Suprapubic skin (tissue), 4 donors: ENCODE measurements at places on chromosomes 4 and X. TPM values are rescaled to one million over a fixed set of nuclear protein-coding genes. Genes with fewer than 3 reads are reported as not detected.
A peak's percentile ranks its signal among the peaks of the same experiment; 100 is the strongest.

Gene TKTL1
- total RNA-seq = 0.24 TPM

Gene XKRX
- 33.9 TPM for total RNA-seq

Gene GAGE12F
- not detected for total RNA-seq

Gene PAGE2
- not detected for total RNA-seq

Gene AFM
- not detected for total RNA-seq

Gene WWC2
- 9.2 TPM for total RNA-seq

DNA sequence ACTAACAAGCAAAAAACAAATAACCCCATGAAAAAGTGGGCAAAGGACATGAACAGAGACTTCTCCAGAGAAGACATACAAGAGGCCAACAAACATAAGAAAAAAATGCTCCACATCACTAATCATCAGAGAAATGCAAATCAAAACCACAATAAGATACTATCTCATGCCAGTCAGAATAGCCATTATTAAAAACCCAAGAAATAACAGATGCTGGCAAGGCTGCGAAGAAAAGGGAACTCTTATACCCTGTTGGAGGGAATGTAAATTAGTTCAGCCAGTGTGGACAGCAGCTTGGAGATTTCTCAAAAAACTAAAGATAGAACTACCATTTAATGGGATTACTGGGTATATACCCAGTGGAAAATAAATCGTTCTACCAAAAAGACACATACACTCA, 79.6 kb downstream of the MAPK10 start:
- no peak for DNase-seq

DNA sequence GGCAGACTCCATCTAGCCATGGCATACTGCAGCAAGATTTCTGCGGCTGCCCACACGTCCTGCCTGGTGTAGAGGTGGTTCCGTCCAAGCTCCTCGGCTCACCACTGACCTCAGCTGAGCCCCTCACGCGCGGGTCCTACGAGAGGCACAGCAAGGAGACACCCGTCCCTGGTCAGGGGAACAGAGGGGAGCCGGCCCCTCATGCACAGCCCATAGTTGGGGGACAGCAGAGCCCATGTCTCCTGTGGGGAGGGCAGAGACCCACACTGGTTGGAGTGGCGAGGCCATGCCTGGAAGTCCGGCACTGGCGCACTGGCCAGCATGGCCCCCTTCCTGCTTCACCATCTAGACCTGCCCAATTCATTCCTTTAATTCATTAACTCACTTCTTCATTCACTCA, 80.8 kb downstream of the HTRA3 start:
- DNase-seq = peak; percentile 65

DNA sequence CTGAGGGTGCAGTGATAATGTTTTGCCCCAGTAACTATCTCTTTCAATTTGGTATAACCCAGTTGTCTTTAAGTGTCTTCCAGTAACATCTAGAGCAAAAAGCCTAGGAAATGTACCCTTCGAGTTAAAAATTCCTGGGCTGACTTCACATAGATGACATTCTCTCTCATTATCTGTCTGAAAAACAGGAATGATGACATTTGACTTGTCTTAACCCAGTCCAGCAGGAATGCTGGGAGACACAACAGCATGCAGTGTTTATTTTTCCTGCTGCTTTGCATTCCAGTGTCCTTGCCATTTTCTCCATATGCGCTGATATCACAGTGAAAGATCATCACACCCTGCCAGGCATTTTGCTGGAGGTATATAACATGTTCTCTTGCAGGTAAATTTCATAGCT, 130.0 kb downstream of the SOWAHB start:
- no peak for DNase-seq

- no peak for DNase-seq
These were observed 33.8 kb downstream of the THOC2 start for GRCh38 chrX:123698979-123699520.

- DNase-seq = no peak
These were observed 348.7 kb upstream of the KLF3 start for GRCh38 chr4:38315286-38315685.

- DNase-seq = no peak
These were observed 260.6 kb downstream of the TRIML1 start for GRCh38 chr4:188399834-188400233.

- no peak for DNase-seq
These were observed 218.5 kb downstream of the PRR32 start for GRCh38 chrX:127038065-127038464.

- DNase-seq = no peak
These were observed 110.9 kb downstream of the FBXW7 start for GRCh38 chr4:152424977-152425376.

DNA sequence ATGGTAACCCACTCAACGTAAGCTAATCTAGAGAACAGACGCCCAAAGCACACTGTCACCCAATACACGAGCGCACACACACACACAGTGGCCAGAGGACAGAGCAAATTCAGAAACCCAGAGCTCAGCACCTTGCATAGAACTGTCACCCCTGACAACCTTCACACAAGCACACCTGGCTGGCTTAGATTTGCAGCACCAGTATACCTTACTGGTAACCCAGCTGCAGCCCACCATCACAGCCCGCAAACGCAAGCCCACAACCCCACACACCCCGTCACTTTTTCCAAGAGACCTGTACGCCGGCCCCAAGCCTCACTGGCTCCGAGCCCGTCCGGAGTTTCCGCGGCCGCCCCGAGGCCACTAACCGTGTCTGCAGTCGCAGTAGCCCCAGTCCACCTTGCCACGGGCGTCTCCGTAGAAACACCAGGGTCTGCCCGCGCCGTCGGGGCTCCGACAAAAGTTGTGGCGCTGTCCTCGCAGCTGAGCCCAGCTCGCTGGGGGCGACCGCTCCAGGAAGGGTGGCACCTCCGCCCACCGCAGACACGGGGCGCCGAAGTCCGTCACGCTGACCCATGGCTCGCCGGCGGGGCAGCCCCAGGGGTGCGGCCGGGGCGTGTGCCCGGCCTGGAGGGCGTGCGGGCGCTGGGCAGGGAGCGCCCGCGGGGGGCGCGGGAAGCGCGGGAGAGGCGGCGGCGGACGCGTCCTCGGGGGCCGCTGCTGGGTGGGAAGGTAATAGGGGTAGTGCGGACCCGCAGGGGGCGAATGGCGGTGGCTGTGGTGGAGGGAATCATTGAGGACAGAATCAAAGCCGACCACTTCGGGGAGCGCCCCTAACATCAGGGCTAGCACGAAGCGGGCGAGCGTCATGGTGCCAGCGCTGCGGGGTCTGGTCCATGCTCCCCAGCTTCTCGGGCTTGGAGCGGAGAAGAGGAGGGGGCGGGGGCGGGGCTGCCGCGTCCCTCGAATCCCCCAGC, 664 bp downstream of the PRSS12 start:
- DNase-seq = peak; percentile 67

- DNase-seq = no peak
These were observed 1.1 kb downstream of the GAB1 start for GRCh38 chr4:143337600-143338287.

DNA sequence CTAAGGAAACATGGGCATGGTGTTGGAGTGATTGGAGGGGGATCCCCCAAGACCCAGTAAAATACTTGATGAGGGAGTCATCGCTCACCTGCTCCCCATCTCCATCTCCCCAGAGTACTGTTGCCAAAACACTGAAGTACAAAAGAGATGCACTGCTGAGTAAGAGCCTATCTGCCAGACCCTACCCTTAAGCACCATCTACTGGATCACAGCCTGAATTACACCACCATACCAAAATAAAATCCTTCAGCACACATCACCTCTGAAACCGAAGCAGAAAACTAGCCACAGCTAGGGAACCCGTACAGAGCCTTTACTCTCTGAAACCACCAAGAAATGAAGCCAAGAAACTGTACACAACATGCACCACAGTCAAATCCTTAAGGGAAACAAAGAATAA, 466.3 kb upstream of the ACTRT1 start:
- no peak for DNase-seq

DNA sequence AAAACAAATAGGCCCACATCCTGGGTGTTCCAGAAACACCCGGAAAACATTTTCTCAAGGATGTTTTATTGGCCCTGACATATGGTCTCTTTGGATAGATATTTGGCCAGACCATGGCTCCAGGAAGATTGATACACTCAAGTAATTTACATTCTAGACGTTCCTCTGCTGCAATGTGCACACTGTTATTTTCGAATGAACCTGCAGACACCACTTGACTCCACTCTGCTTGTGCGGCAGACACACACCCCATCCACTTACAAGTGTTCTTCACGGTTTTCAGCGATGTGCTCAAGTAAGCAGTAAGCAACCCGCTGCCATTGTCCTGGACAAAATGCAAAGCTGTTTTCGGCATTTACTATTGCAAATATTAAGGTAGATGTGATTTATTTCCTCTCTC, 12.0 kb upstream of the GPM6A start:
- DNase-seq = no peak

DNA sequence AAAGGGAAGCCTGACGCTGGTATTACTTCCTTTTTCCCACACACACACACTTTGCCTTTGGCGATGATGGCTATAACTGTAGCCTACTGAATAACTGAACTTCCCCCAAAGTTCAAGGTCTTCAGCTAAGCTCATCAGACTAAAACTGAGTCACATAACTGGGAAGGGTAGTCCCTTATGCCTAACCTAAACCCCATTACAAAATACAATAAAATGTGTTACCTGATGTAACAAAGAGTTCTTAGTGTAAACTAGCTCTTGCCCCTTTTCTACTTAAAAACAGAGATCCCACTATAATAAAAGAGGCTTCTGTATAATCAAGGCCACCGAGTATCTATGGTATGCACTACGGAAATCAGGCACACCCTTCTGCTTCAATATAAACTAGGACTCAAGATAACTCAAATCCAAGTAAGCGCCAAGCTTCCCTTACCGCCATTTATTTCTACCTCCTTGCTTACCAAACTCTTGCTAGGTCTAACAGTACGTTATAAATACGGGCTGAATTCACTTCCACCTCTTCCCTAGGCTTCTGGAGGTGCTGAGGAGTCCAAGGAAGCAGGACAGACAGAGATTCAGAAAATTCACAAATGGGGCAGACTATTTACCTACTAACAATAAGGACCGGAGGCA, 2.4 kb downstream of the OTUD4 start:
- DNase-seq = no peak

DNA sequence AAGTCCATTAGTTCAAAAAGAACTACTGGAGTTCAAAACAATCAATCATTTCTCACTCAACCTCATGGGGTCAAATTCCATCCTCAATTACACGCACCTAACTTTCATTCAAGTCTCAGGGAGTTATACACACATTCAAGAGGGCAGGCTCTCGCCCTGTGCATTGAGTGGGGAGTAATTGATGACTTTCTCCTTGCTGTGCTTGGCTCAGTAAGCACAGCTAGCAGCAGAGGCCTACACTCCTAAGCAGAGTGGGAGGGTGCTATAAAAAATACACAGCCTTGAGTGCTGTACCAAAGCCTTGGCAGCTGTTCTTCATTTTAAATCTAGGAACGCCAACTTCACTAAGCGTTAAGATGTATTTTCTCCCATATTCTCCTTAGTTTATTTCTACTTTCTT, 958.3 kb upstream of the ADGRL3 start:
- no peak for DNase-seq

DNA sequence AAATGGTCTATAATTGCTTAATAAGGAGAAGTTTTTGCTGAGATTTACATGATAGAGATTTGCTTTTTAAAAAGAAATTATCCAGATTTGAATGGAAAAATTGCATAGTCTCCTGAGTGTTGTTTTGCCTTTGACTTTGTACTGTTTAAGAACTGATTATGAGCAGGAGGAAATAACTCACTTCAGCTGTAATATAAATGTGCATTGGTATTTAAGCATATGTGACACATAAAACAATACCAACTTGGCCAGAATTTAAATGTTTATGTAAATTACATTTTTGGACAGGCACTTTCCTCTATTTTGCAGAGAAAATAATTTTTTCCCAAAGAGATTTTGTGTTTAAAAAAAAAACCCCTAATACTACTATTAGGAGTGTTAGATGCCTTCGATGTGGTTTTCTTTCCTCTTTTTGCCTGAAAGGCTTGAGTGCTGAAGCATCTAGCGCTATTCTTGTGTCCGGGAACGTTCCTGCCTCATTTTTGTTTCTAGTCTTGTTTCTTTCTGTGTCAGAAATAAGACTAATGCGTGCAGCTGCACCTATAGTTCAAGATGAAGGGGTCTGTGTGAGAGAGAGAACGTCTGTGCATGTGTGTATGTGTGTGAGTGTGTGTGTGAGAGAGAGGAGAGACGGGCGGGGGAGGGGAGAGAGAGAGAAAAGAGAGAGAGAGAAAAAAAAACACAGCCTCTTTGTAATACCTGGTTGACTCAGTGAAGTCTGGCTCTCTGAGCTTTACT, 60.8 kb downstream of the TBL1X start:
- DNase-seq = no peak

GRCh38 chr4:115325836-115326235, 212.4 kb upstream of the NDST4 start:
- DNase-seq = no peak

DNA sequence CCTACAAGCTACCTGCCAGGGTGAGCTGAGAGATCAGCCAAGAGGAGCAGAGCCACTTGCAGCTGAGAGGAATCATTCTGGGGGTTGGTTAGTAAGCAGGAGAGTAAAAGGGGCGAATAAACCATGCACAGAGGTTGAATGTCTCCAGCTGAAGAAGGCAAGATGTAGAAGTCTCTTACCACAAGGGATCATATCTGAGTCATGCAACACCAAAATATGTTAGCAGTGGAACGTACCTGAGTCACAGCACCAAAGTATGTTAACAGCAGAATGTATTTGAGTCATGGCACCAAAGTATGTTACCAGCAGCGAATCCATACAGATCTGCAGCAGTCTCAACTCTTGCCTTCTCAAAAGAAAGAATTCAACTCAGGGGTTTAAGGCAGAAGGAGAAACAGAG, 29.9 kb downstream of the C4orf51 start:
- DNase-seq = no peak

- no peak for DNase-seq
These were observed at the start of gene MAB21L2 for GRCh38 chr4:150582146-150582872. Gene MAB21L2, plus strand, starts transcription at chr4:150582151. Its CDS starts 879 bp downstream, at chr4:150583030.

GRCh38 chr4:132763465-132763864, 385.6 kb upstream of the PCDH10 start:
- DNase-seq = no peak

GRCh38 chr4:139763672-139764071, 98.1 kb downstream of the MGST2 start:
- DNase-seq = no peak

DNA sequence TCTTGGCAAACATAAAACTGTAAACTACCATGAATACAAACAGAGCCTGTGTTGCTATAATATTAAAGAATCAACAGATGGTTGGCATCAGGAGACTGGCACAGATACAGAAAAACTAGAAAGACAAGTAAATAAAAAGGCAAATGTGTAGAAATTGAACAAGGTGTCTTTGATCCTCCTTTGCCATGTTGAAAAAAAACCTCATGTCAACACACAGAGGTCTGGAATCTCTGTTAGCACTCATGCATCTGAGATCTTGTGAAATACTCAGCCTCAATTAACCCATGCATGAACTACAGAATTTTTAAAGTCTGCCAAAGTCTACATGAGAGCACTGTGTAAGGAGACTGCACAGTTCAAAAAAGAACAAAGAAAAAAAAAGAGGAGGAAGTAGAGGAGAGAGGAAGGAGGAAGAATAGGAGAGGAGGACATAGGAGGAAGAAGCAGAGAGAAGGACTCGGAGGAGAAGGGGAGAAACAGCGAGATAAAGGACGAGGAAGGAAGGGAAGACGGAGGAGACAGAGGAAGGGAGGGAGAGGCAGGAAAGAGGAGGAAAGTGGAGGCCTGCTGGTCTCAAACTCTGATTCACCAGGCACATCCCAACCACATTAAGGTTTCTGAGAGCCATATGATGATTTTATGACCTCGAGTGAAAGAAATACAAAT, 52.8 kb downstream of the PRDM5 start:
- DNase-seq = no peak
